ENCODE measurements at places on chromosomes 4 and X. TPM values are rescaled to one million over a fixed set of nuclear protein-coding genes. Genes with fewer than 3 reads are reported as not detected.

The POU4F2 gene
- not detected for total RNA-seq

The FGFR3 gene
- 0.62 TPM for total RNA-seq

DNA sequence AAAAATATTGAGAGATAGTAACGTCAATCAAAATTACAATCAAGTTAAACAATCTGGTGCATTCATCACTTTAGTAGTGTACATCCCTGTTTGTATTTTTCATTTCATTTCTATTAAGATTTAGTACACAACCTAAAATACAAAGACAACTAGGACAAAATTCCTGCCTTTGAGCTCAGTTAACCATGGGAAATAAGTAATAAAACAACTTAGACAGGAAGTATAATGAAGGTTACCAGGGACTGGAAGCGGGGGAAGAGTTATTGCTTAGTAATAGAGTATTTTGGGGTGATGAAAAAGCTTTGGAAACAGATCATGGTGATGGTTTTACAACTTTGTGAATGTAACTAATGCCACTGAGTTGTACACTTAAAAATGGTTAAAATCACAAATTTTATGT lies 25.6 kb upstream of the ATXN3L start:
- DNase-seq = no peak

DNA sequence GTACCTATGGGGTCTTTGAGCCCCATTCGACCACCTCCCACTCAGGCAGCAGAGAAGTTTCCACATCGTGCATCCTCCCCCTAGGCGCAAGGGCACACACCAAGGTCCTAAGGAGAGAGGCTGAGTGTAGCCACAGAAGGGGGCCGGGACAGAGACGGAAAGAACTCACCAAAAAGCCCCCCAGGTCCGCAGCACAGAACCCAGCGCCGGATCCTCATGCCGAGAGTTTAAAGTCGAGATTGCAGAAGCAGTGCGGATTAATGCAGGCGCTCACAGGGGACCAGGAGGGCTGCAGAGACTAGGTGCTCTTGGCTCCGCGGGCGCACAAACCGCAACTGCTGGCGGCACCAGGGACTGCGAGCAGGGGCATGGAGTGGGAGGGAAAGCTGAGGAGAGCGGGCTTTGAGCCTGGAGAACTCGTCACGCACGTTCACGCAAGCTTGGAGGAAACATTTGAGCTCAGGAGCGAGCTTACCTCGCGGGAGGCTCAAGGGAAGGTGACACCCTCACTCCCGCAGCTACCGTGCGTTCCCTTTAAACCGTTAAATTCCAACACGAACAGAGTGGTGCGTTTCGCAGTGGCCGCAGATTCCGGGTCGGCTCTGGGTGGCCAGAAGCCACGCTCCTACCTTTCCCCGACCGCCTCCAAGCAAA lies 8.5 kb downstream of the NKX3-2 start:
- no peak for DNase-seq

GRCh38 chr4:167688660-167689142 lies 403.6 kb upstream of the ANXA10 start:
- no peak for DNase-seq

DNA sequence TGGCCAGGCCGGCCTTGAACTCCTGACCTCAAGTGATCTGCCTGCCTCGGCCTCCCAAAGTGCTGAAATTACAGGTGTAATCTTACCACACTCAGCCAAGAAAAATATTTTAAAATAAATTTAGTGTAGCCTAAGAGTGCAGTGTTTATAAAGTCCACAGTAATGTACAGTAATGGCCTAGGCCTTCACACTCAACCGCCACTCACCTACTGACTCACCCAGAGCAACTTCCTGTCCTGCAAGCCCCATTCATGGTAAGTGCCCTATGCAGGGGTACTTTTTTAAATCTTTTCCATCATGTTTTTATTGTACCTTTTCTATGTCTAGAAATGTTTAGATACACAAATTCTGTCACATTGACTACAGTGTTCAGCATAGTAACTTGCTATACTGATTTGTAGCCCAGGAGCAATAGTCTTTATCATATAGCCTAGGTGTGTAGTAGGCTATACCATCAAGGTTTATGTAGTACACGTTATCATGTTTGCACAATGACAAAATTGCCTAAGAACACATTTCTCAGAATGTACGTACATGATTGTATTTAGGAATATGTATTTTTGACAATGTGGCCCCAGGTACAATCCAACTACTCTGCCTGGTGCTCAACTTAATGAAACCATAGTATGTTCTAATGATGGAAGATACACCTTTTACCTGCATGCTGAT lies 455.2 kb downstream of the PCDH7 start:
- DNase-seq = no peak

- DNase-seq = no peak
Observed at GRCh38 chrX:25544641-25545040, 528.9 kb upstream of the ARX start.

- no peak for DNase-seq
Observed at GRCh38 chr4:114860786-114861185, 252.6 kb downstream of the NDST4 start.

Data from NCI-H460 (cell line).